ENCODE measurements at places on chromosomes 7 and 10. TPM values are rescaled to one million over a fixed set of nuclear protein-coding genes. Genes with fewer than 3 reads are reported as not detected.

The HOXA11 gene
- under 0.01 TPM for total RNA-seq

The PMS2 gene
- total RNA-seq = 27.2 TPM

The ANKRD2 gene
- total RNA-seq = 0.33 TPM

The JAKMIP3 gene
- total RNA-seq = 0.34 TPM

The MASTL gene
- total RNA-seq = 54.1 TPM

The ACTL6B gene
- total RNA-seq = not detected

The LGI1 gene
- total RNA-seq = not detected
